Heart right ventricle (tissue), 16 donors: ENCODE measurements at places on chromosomes 7 and 10. TPM values are rescaled to one million over a fixed set of nuclear protein-coding genes. Genes with fewer than 3 reads are reported as not detected.

DNA sequence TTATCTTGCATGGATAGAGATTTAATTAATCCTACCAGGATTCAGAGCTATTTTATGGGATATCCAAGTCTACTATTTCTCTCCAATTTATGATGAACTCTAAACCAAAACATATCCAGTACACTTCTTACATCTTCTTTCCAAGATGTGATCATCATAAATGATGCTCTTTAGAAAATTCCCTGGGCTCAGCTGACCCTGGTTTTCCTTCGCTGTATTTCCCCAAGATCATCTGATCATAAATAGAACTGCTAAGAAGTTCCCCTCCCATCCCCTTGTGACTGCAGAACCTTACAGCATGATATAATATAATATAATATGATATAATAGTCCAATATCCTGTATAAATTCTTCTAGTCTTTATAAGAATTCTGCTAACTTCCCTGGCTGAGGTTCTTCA lies 114.6 kb upstream of the LYZL2 start:
- DNase-seq, result no peak

- DNase-seq, result no peak
Measured at GRCh38 chr10:104016661-104017060, 49.7 kb downstream of the SLK start.

GRCh38 chr7:42159130-42159529 lies 77.9 kb downstream of the GLI3 start:
- DNase-seq, result no peak

- DNase-seq, result peak; percentile 35
Measured at GRCh38 chr7:36084485-36085091, 68.5 kb upstream of the EEPD1 start.

DNA sequence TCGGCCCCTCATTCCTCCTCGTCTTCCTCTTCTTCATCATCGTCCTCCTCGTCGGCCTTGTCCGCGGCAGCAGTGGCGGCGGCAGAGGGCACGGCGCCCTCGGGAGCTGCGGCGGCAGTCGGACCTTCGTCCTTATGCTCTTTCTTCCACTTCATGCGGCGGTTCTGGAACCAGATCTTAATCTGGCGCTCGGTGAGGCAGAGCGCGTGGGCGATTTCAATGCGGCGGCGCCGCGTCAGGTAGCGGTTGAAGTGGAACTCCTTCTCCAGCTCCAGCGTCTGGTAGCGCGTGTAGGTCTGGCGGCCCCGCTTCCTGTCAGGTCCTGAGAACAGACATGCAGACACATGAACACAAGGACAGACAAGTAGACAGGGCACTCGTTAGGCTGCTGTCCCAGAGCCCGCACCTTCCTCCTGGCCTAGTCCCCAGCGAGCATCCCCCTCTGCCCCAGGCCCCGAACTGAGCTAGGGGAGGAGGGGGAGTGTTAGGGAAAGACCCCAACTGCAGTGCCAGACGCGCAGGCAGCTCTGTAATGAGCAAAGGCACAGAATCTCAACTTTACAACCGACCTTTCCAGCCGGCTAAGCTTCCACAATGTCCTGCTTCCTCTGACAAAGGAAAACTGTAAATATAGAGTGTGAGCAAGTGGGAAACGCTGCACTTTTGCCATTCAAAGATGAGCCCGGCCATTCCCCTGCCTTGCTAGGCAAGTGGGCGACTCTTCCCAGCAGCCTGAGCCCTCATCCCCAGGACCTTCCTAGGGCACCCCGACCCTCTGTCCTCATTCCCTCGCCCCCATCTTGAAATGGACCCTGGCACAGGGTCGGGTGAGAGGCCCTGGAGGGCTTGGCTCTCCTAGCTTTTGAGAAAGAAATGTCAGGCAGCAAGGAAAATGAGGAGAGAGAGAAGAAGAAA lies 1.3 kb downstream of the HOXA7 start:
- DNase-seq, result no peak

GRCh38 chr10:132383751-132384196 lies 13.2 kb upstream of the PWWP2B start:
- no peak for DNase-seq

GRCh38 chr7:904847-905246 lies 28.5 kb downstream of the GET4 start:
- no peak for DNase-seq

GRCh38 chr10:25852364-25852941 lies 81.6 kb upstream of the MYO3A start:
- DNase-seq, result no peak

DNA sequence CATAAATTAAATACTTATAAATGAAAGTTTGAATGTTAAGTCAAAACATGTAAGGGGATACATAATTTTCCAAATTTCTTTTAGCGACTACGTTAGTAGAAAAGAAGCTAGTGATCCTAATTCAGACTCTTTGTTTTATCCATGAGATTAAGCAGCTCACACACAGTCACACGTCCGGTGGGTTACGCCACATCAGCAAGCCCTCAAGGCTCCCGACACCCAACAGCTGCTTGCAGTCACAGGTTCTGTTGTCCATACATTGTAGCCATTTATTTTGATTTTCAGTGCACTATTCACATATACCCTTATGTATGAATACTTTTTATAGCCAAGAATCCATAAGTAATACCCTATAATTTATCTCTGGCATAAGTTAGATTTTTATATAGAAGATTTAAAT lies 39.5 kb downstream of the XRCC2 start:
- DNase-seq, result no peak

DNA sequence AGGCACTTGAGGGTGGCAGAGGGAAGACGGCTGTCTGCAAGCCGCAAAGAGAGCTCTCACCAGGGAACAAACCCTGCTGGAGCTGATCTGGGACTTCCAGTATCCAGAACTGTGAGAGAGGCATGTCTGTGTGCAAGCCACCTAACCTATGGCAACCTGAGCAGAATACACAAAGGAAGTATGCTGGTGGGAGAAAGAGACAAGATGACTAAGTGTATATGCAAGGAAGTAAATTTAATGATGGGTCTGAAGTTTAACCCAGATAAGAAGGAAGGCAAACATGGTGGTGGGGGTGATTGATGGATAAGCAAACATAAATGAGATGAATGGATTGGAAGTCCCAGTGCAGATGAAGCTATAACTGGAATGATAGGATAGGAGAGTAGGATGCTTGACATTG lies 293.3 kb downstream of the TWIST1 start:
- DNase-seq, result no peak

DNA sequence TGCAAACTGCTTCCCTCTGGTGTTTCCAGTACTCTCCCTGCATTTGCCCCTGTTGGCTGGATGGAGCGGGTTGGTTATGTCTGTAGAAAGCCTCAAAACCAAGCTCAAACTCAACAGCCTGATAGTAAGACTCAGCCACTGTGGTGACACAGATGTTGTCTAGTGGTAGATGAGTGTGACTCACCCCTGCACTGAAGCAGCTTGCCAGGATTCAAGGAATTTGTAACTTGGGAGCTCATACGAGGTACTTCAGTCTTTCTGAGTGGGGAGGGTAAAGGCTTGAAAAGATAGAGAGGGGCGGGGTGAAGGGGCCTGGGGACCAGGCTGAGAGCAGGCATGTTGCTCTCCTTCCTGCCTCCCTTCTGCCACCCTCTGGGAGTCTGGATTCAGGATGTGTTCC lies 22.9 kb upstream of the AQP1 start:
- DNase-seq, result no peak

GRCh38 chr7:100887516-100888290 lies 1.8 kb downstream of the UFSP1 start:
- DNase-seq, result no peak

- DNase-seq, result no peak
Measured at GRCh38 chr7:129170441-129171021, 17.9 kb upstream of the SMO start.

DNA sequence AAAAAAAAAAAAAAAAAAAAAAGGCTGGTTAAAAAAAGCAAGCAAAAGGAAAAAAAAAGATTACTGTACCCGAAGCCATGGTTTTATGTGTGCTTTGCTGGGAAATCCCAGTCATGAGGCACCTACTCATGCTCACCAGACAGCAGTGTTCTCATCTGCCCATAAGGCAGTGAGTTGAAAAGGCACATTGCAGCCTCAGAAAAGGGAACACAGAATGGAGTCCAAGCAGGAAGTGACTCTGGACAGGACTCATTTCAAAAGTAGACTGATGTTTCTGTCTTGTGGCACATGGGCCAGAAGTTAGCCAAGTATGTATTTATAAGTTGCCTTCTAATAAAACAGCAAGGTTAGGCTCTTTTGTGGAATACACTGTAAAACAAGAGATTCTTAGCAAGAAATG lies 40.2 kb downstream of the PDSS1 start:
- DNase-seq, result no peak

Gene ITGB8
- total RNA-seq, result 2.6 TPM

Gene UPP1
- total RNA-seq, result 25.2 TPM

GRCh38 chr7:30934225-30934624 lies 22.6 kb downstream of the AQP1 start:
- DNase-seq, result no peak

Gene PDZD8
- total RNA-seq, result 23.1 TPM

GRCh38 chr10:131841131-131841660 lies 59.6 kb upstream of the PPP2R2D start:
- DNase-seq, result no peak

DNA sequence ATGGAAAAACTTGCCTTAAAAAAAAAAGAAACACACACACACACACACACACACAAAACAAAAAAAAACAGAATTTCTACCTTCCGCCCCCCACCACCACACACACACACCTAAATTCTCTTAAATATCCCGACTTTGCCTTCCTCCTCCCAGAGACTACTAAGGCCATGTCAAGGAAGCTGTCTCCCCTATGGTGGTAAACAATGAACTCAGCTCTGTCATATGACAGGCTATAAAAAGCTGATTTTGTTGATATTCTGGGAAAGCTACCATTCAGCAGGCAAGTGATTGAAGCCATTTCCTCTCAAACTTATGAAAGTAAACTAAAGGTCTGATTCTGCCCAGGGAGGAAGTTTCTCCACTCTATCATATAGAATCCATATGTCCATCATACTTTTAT lies 471.0 kb downstream of the GFRA1 start:
- DNase-seq, result no peak

- no peak for DNase-seq
Measured at GRCh38 chr10:24825551-24825950, 101.9 kb upstream of the ARHGAP21 start.

DNA sequence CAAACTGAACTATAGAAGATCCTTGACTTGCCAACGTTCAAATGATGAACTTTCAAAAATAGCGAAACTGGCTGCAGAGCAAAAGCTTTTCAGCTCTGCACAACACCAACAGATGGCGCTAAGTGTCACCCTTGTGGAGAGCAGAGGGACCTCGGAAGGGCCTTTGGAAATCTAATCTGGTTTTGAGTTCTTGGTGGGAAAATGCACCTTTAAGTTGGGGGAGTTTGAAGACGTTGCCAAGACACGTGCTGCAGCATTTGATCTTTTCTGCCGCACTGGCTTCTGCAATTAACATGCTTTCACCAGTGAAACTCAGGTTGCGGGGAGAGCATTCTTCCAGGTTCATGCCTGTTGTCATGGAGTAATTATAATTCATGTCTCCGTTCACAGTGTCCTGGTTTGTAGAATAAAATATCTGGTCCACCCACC lies 26.3 kb upstream of the WDR11 start:
- DNase-seq, result no peak

Gene WIPF3
- total RNA-seq, result 6.9 TPM

Gene SPDYE1
- total RNA-seq, result not detected

GRCh38 chr10:22704471-22704911 lies 9.9 kb downstream of the PIP4K2A start:
- DNase-seq, result no peak

- no peak for DNase-seq
Measured at GRCh38 chr7:12211711-12212485, 804 bp downstream of the TMEM106B start.

Gene HGF
- 2.1 TPM for total RNA-seq

DNA sequence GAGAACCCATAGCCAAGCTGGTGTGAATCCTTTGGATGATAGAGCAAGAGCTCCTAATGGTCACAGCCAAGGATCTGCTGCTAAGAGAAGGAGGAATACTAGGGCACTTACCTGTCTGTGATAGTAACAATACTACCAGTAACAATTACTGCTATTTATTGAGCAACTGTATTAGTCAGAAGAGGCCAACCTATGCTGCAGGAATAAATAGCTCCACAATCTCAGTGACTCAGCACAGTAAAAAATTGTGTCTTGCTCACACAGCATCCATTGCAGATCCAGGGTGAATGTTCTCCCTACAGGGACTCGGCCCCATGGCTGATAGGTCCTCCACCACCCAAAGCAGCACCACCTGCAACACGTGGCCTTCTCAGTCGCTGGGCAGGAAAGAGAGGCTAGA lies 257.6 kb upstream of the ZMIZ1 start:
- DNase-seq, result no peak

DNA sequence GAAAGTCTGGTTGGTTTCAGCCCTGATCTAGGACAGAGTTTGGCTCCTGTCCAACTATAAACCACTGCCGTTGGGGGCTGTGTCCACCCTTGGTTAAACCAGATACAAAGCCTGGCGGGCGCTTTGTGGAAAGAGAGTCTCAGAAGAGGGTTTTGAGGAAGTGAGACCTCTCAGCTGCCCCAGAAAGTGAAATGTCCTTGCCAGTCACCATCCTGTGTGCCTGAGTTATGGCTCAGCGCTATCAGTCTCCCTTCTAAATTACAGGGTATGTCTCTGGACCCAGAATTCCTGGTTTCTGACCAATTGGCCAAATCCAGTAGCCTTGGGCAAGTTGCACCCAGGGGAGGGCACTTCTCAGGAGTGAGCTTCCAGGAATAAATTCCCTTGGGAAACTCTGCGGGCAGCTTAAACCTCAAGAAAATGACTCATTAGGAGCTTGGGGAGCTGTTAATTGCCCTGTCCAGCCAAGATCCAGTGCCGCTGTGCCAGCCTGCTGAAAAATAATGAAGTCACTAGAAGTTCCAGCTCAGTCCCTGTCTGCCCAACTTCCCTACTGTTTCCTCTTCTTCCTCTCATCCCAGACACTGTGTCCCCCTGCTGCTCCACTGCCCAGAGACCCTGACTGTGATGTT lies 66.7 kb upstream of the PDZD8 start:
- no peak for DNase-seq

- no peak for DNase-seq
Measured at GRCh38 chr10:75035975-75036708, 75.3 kb upstream of the SAMD8 start.

Gene RBP3
- not detected for total RNA-seq

GRCh38 chr10:74544106-74544505 lies 282.3 kb upstream of the KAT6B start:
- DNase-seq, result no peak

Gene MUC3A
- 0.68 TPM for total RNA-seq

DNA sequence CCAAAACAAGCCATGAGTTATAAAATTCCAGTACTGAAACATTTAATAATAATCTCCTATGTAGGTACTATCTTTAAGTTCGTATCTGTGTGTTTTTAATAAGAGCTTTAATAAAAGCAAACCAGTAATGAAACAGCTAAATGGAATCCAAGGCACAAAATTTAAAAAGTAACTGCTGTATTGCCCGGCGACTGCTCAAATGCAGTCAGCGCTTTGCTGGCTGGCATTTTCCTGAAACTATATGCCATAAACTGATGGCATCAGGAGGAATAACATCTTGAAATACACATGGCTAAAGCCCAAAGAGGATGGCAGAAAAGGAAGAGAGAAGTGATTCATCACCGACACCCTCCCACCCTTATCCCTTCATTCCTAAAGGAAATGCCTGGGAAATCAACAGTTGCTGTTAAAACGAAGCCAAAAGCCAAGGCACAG lies 133.1 kb downstream of the CUBN start:
- no peak for DNase-seq
